ENCODE measurements at places on chromosomes 1 and 21. TPM values are rescaled to one million over a fixed set of nuclear protein-coding genes. Genes with fewer than 3 reads are reported as not detected.

The GPR153 gene
- total RNA-seq: 9.6 TPM

GRCh38 chr1:50458507-50458906 lies 35.3 kb upstream of the DMRTA2 start:
- no peaks in the 10 kb centered on the region for H3K27me3 ChIP-seq
- H3K4me1 ChIP-seq: no peaks in the 10 kb centered on the region
- H3K36me3 ChIP-seq: no peaks in the 10 kb centered on the region

The SPATA6 gene
- 8.0 TPM for total RNA-seq

DNA sequence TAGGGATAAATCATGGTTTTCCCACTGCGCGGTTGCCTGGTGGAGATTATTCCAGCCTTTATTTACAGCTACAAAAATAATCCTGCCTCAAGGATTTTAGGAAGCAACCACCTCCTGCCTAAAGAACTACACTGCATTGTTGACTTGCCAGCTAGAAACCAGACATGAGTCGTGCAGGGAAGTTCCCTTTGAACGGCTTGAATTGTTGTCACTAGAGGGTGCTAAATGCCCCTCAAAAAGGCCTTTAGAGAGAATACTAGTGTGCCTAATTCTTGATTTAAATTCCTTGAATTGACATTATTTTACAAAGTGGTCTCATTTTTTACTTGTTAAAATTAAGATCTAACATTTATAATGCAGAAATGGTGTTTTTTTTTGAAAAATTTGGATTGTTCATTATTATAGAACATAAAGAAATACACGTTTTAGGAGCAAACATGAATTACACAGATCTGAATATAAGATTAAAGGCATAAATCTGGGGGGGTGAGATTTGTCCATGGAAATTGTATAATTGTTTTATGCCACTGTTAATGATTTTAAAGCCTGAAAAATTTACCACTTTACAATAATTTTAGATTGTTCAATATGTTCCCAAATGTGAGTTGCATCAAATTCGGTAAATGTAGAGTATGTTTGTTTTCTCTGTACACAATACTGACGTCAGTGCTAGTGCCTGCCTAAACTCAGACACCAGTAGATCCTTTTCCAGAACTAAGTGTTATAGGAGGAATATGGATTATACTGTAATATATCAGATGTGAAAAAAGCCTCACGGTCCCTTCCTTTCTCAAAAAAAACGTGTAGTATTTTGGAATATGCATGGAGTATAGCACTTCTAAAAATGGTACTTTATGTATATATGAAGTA lies 7.6 kb upstream of the ERG start:
- no peaks in the 10 kb centered on the region for H3K36me3 ChIP-seq
- no peak overlapping the region for H3K27ac ChIP-seq
- DNase-seq: peak; percentile 53
- H3K4me3 ChIP-seq: no peak overlapping the region

DNA sequence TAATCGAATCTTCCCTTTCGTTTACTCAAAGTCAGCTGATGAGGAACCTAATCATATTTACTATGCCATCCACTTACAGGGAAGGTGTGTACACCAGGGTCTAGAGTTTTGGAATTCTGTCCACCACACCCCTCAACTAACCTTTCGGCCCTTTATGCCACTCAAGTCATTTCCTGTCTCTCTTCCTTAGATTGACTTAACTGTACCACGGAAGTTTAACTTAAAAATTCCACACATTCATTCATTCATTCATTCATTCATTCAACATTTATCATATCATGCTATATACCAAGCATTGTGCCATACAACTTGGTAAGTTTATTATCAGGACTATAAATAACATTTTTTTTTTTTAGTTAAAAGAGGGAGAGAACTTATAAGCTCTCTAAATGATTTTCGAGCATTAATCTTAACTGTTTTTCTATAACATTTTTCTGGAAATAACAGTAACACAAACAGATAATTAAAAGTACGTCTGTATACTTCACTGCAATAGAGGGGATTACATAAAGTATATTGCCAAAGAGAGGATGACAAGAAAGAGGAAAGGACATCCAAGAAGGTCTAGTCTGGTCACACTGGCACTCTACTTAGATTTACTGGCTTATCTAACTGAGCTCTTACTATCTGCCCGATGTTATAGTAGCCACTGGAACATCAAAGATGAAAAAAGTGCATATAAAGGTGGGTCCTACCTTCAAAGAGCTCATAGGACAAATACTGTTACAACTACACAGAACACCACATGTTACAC lies 243.7 kb downstream of the PBX1 start:
- H3K27ac ChIP-seq: no peak overlapping the region
- no peak for DNase-seq
- peaks cover 46% of the 10 kb centered on the region for H3K36me3 ChIP-seq
- no peak overlapping the region for H3K4me3 ChIP-seq
- no peaks in the 10 kb centered on the region for H3K27me3 ChIP-seq

DNA sequence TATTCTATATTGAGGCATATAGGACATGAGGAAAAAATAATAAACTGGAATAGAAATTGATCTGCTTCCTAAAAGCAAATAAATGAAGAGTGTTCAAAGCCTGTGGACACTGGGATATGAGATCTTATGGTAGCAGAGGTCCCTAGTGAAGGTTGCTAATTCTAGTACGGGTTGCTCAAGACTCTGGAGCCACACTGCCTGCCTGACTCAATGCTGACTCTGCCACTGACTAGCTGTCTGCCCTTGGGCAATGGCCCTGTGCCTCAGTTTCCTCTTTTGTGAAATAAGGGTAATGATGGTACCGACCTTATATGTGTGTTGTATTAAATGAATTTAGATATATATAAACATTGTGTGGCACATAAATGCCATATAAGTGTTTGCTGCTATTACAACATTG lies 59.0 kb upstream of the C1orf53 start:
- no peaks in the 10 kb centered on the region for H3K36me3 ChIP-seq
- H3K4me3 ChIP-seq: no peak overlapping the region
- H3K27ac ChIP-seq: no peak overlapping the region
- H3K4me1 ChIP-seq: peaks cover 4% of the 10 kb centered on the region
- DNase-seq: no peak

DNA sequence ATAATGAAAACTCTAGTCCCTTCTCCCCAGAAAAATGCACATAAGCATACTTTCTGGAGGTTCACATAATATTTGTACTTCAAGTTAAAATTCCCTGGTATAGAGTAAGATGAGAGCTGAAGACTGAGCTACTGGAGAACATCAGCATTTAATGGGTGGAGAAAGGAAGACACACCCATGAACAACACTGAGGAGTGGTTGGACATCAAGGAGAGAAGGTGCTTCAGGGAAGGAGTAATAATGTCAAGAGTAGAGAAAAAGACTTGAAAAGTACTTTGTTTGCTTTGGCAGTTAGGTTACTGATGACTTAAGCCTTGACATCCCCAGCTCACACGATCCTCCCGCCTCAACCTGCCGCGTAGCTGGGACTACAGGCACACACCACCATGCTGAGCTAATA lies 21.9 kb downstream of the PEA15 start:
- no peak for DNase-seq
- H3K4me1 ChIP-seq: no peaks in the 10 kb centered on the region
- H3K4me3 ChIP-seq: no peak overlapping the region
- H3K27ac ChIP-seq: no peak overlapping the region
- no peaks in the 10 kb centered on the region for H3K27me3 ChIP-seq

DNA sequence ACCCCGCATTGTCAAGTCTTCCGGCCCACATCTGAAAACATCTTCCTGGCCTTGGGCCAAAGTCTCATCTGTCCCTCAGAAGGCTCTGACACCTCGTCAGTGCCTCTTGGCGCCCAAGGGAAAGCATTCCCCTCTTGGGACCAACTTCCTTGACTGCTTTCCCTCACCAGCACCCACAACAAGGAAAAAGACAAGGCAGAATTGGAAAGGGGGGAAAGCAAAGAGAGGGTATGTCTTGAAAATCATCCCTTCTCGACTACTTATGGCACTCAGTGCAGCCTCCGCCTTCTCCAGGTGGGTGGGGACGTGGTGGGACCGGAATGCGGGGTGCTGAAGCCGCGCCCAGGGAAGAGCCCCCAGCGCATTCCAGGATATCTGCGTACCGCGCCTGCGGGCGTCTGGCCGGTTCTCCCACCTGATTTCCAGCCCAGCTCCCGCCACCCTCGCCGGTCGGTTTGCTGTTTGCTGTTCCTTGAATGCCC lies 554 bp upstream of the SLC39A1 start:
- H3K4me1 ChIP-seq: no peaks in the 10 kb centered on the region
- H3K27ac ChIP-seq: peak overlapping the region; percentile 97
- H3K36me3 ChIP-seq: peaks cover 40% of the 10 kb centered on the region
- no peaks in the 10 kb centered on the region for H3K27me3 ChIP-seq
- peak; percentile 87 for DNase-seq
- peak overlapping the region; percentile 89 for H3K4me3 ChIP-seq

DNA sequence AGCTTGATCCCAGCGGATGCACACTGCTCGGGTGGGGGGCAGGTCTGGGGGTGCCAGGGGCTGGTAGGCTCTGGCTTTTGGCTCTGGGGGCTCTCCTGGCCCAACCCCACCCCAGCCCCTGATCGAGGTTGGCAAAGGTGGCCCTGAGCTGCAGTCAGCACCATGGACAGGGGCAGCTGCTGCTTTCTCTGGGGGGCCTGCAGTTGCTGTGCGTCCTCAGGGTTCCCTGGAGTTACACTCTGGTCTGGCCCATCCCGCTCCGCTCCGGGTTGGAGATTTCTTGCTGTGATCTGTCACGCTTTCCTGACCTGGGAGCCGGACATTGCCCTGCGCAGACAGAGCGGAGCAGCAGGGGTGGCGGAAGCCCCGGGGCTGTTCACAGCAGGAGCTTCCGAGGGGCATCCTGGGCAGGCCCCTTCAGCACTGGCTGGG lies 8.0 kb upstream of the PLCH2 start:
- H3K4me3 ChIP-seq: no peak overlapping the region
- DNase-seq: peak; percentile 68
- no peak overlapping the region for H3K27ac ChIP-seq
- H3K27me3 ChIP-seq: no peaks in the 10 kb centered on the region
- H3K36me3 ChIP-seq: no peaks in the 10 kb centered on the region

Measured in H9 (cell line).